ENCODE measurements at places on chromosomes 1 and 21. TPM values are rescaled to one million over a fixed set of nuclear protein-coding genes. Genes with fewer than 3 reads are reported as not detected.

ERO1B gene
- 11.3 TPM for total RNA-seq

LCE1E gene
- total RNA-seq: not detected

SLC30A2 gene
- total RNA-seq: 1.4 TPM

DIO1 gene
- not detected for total RNA-seq

ASCL5 gene
- total RNA-seq: not detected

ESRRG gene
- 0.52 TPM for total RNA-seq

DPT gene
- total RNA-seq: not detected

MIXL1 gene
- total RNA-seq: not detected

MROH7 gene
- total RNA-seq: not detected

TMCO1 gene
- 117 TPM for total RNA-seq

CXADR gene
- total RNA-seq: 49.0 TPM

NCF2 gene
- total RNA-seq: 102 TPM

TCHH gene
- total RNA-seq: not detected

PI4KB gene
- 43.4 TPM for total RNA-seq

ZBTB8B gene
- not detected for total RNA-seq

RPL5 gene
- 1,085 TPM for total RNA-seq

KANK4 gene
- total RNA-seq: not detected

ATP6V1G3 gene
- total RNA-seq: not detected

BRINP2 gene
- total RNA-seq: not detected

PIAS3 gene
- 5.9 TPM for total RNA-seq

UBXN10 gene
- total RNA-seq: 2.8 TPM

RIPK4 gene
- 65.1 TPM for total RNA-seq

NBPF10 gene
- total RNA-seq: 1.0 TPM

UBE2U gene
- total RNA-seq: 0.10 TPM

AVPR1B gene
- not detected for total RNA-seq

AKIRIN1 gene
- total RNA-seq: 67.9 TPM

NOL9 gene
- 22.9 TPM for total RNA-seq

CEP104 gene
- total RNA-seq: 44.8 TPM

HMGB4 gene
- total RNA-seq: not detected

VWA5B1 gene
- total RNA-seq: 0.05 TPM

OPRD1 gene
- not detected for total RNA-seq

NBPF6 gene
- not detected for total RNA-seq

UQCRHL gene
- total RNA-seq: 1.5 TPM

UTS2 gene
- total RNA-seq: not detected

S100A1 gene
- total RNA-seq: 9.7 TPM

ASAP3 gene
- 41.3 TPM for total RNA-seq

FCAMR gene
- total RNA-seq: 3.6 TPM

TRIM67 gene
- 0.10 TPM for total RNA-seq
